ENCODE measurements at places on chromosomes 7 and 10.

DNA sequence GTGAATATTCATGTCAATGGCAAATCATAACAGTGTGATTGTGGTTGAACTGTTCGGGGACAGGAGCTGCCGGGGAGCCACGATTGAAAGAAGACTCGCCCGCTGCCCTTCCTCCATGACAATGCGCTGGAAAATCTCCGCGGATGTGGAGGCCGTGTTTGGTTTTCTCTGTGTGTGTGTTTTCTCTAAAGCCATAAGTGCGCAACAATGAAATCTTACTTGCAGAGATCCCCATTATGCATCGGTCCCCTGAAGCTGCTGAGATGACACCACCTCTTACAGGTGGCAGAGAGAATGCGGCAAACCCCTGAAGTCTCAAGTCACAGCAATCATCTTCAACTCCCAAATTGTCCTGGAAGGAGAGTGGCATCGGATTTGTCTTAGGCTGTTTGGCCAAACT lies 442.3 kb upstream of the MKI67 start:
- no peak for DNase-seq

DNA sequence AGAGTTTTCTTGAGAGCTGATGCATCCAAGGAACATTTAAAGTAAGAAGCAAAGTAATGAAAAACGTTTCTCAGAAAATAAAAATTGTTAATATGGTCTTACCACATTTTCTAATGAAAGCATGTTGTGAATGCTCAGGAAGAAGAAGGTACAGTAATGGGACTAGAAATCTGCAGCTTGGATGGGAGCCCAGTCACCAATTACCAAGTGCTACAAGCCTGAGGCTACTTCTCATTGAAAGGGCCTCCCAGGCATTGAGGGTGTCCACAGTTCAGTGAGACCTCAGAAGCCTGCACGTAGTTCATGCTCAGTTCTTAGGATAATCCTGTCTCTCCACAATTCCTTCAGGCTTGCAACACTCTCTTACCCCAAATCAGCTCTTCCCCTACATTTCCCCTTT lies 17.6 kb downstream of the PTN start:
- DNase-seq: no peak

- no peak for DNase-seq
Measured at GRCh38 chr7:27375958-27376357, 133.4 kb downstream of the EVX1 start.

DNA sequence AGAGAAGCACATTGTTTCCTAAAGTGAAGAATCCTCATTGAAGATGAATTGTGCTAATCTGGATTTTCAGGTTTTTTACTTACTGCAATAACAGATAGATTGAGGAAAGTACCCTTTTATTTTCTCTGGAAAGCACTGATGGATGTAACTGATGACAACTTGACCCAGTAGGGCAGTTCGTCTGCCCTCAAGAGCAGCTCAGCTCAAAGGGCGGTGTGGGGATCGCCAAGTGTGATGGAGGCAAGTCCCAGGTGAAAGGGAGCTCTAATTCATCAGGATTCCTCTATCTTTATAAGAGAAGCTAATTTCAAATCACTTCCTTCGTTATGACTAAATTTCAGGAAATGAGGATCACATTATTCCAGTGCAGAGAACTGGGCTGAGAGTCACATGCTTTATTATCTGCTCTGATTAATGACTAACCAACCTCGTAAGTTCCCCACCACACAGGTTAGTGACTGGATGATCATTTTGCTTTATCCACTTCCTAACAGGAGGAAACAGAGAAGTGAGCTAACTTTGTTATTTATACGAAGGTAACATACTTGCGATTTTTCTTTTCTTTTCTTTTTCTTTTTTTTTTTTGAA lies 98.8 kb downstream of the PFKFB3 start:
- DNase-seq: no peak

- DNase-seq: no peak
Measured at GRCh38 chr7:157963526-157963925, 624.1 kb downstream of the PTPRN2 start.

- DNase-seq: no peak
Measured at GRCh38 chr10:103816431-103816830, 38.9 kb downstream of the SH3PXD2A start.

DNA sequence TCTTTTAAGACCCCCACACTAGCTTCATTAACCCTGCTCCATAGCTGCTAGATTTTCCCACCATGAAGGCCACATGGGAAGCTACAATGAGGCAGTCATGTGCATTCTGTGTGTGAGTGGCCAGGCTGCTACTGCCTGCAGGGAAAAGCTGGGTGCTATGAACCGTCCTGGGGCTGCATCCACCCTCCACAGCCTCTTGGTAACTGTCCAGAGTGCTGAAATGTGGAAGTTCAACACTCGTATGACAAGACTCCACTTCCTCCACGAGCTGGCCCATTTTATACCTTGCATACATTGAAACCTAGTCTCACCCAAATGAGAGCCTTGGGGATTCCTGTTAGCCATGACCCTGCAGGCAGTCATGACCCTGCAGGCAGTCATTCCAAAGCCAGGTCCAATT lies 59.4 kb downstream of the CUZD1 start:
- DNase-seq: no peak

DNA sequence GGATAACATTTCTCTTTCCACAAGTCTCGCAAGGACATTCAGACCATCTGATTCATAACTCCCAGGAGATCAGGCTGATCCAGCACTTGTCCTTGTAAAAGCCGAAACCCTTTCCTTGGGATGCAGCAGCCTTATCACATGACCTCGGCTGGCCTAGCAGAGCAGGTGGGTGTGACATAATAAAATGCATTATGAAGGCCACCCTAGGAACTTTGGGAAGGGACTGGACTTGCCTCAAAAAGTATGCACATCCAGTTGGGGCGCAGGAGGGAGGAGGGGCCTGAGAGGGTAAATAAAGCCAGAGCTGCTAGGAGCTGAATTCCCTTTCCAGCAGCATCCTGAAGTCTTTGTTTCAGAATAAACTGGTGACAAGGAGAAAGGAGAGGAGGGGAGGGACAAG lies 260.8 kb downstream of the SNX13 start:
- DNase-seq: no peak

- DNase-seq: no peak
Measured at GRCh38 chr10:116878123-116878522, 28.8 kb downstream of the ENO4 start.

- peak; percentile 57 for DNase-seq
Measured at GRCh38 chr10:86795353-86795752, 38.9 kb downstream of the BMPR1A start.

- DNase-seq: no peak
Measured at GRCh38 chr7:124072603-124073309, 39.9 kb upstream of the TMEM229A start.

GRCh38 chr10:116611153-116611545 lies 9.6 kb upstream of the PNLIPRP2 start:
- DNase-seq: no peak
